SW 1271 (cell line): ENCODE measurements at places on chromosomes 3 and 15.
A peak's percentile ranks its signal among the peaks of the same experiment; 100 is the strongest.

DNA sequence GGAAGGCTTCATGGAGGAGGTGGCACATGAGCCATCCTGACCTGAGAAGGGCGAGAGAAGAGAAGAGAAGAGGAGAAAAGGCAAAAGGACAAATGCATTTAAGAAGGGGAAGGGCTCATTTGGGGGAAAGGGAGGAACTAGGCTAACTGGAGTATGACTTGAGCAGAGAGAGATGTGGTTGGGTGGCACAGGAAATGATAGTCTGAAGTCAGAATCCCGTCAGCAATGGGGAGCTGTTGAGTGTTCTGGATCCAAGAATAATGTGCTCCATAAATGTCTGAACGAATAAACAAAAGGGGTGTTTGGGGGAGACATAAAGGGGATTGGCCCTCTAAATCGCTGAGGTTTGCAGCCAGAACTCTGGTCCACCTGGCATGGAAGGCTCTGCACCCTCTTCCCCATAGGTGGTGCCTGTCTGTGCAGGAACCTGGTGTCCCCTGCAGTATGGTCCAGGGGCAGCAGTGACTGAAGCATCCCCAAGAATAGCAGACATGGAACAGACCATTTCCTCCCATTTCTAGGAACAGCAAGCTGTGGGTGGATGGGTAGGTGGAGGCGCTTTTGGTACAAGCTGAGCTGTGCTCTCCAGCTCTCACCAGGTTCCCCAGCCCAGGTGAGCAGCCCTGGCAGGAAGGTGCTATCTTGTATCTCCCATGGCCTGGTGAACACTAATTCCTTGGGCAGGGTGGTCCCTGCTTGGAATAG, 15.2 kb downstream of the CORO2B start:
- DNase-seq, result no peak

DNA sequence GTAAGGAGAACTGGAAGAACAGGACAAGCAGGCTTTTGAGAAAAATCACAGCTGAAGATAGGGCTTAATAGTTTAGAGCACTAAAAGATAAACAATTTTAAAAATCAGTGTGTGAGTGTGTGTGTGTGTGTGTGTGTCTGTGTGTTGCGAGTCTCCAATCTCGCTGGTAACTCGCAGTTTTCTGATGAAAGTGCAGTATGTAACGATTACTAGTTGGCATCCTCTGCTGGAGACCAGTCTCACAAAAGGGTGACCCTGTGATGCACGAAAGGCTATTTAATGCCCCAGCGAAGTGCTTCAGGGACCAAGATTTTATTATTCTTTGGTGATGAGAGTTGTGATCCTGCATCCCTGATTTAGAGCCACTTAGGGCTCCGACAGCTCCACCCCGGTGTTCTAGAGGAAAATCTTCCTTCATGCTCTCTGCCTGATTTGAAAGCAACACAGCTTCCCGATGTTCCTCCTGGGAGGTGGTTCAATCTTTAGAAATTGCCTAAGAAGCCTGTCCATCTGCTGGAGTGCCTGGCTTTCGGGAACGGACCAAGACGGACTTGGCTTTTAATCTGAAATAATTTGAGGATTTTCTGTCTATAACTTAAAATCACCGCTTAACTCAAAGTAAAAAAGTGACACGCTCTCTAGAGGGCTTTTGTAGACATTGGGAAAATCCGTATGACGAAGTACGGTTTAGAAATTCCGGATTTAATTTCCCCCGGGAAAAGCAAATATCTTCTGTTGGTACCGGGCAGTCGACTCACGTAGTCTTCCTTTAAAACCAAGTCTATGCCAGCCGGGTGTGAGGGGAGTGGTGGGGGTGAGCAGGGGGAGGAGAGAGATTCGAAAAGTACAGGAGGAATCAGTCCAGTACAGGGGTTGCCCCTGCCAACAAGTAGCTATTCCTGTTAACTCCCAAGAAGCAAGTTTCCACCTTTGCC, 1.1 kb upstream of the ALCAM start:
- no peak for DNase-seq

DNA sequence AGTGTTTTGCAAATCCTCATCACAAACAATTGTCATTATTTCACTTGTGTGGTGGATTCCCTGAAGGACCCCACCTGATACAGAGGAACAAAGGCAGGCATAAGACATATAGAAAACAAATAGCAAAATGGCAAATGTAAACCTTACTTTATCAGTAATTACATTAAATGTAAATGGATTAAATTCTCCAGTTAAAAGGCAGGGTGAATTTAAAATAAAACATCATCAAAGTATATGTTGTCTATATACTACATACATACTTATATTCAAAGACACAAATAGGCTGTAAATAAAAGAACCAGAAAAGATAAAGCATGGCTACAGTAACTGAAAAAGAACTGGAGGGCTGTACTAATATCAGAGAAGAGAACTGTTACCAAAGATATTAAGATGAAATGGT, 117.3 kb downstream of the RFX7 start:
- DNase-seq, result no peak

DNA sequence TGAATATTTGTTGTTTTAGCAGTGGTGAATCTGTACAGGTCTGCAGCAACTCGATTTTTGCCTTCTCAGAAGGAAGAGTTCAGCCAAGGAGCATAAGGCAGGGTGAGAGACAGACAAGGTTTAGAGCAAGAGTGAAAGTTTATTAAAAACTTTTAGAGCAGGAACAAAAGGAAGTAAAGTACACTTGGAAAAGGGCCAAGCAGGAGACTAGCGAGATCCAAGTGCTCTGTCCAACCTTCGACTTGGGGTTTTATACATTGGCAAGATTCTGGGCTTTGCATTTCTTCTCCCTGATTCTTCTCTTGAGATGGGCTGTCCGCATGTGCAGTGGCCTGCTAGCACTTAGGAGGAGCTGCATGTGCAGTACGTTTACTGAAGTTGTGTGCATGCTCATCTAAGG, 46.7 kb upstream of the AADACL2 start:
- no peak for DNase-seq

DNA sequence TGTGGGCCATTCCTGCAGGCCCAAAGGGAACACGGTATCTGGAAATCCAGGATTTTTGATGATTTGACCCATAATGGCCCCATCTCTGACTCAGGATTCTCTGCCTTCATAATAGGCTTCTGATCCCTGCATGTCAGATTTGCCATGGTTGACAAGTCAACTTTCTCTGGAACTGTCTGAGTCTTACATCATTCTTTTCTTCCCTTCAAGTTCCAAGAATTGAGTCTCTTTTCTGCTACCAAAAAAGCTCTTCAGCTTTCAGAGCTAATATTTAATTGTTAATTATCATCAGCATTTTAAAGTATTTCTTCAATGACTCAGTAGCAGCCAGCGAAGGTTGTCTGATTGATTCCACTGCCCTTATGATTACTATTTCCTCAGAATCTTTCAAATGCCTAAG, 244.4 kb upstream of the COL8A1 start:
- DNase-seq, result no peak

- DNase-seq, result no peak
These were observed 135.1 kb downstream of the LRRC28 start for GRCh38 chr15:99386391-99386790.

- no peak for DNase-seq
These were observed 390.4 kb downstream of the ZBTB20 start for GRCh38 chr3:114756506-114757279.

DNA sequence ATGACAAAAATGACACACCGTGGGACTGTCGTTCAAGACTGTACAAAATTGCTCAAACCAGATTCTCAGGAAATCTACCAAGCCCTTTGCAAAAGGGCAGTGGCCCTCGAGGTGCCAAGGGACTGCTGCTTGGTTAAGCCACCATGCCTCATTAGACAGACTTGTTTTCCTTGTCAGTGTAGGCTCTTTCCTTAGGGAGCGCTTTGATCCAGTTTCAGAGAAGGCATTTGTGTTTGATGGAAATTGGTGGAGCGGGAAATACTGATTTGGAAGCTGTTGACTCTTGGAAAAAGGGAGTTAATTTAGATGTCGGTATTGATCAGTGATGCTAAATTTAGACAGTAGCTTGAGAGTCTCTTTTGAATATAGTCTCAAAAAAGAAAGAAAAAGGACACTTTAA, 304.3 kb upstream of the UMPS start:
- DNase-seq, result no peak

- DNase-seq, result no peak
These were observed 80.0 kb upstream of the SKOR1 start for GRCh38 chr15:67745073-67746006.

GRCh38 chr15:78272776-78273175, 8.4 kb downstream of the DNAJA4 start:
- no peak for DNase-seq

- no peak for DNase-seq
These were observed 911.9 kb downstream of the FHIT start for GRCh38 chr3:60339304-60339703.

DNA sequence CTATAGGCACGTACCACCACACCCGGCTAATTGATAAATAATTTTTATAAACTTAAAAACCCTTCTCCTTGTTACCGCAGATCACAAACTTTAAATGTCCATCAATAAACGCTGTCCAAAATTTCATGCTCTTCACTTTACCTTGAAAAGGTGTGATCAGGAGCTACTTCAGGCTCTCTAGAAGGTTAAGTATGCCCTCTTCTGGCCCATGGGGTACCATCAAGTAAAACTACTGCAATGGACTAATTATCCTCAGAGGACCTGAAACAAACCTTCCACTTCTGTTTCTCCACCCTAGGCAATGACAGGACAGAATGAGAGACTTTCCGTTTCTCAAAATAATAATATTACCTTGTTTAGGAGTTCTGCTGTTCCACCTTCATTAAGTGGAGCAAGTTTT, 9.2 kb downstream of the LZTFL1 start:
- no peak for DNase-seq

DNA sequence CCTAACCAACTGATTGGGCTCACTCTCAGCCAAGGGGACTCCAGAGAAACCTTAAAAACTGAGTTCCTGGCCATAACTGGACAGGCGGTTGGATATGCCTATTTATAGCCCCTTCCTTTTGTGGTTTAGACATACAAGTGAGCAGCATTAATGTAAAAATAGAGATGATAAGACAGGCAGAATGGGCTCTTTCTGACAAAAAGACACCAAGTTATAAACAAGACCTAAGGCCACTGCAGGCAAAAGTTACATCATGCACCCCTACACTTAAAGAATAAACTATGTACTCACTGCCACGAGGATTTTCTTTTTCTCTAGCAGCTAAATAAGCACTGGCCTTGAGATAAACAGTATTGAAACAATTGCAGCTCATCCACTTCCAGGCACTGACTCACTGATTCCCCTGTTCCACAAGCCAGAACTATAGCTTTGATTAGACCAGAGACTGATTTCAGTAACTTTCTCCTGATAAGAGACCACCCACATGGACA, 30.1 kb downstream of the SUCNR1 start:
- DNase-seq, result no peak

DNA sequence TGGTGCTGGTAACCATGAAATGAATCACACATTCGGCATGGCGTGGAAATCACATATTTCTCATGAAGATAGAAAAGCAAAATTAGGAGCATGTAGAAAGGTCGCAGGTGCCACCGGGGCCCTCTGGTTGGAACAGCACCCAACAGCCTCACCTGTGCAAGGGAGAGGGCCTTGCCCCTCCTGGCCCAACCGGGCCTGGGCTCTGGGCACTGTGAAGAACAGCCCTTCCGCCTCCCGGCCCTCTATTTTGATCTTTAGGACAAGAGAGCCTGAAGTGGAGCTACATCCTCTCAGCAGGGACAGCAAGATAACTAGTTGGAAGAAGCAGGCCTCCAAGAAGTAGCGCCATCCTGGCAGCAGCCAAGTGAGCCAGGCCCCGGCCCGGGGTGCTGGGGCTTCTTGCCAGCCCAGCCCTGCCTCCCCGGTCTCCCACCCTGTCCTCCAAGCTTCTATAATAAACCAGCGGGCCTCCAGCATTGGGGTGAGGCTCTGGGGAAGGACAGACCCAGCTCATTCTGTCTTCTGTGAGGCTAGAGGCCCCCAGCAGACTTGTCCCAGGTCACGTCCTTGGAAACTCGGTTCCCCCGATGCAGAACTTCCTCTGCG, 46.1 kb upstream of the FGD5 start:
- DNase-seq, result no peak

DNA sequence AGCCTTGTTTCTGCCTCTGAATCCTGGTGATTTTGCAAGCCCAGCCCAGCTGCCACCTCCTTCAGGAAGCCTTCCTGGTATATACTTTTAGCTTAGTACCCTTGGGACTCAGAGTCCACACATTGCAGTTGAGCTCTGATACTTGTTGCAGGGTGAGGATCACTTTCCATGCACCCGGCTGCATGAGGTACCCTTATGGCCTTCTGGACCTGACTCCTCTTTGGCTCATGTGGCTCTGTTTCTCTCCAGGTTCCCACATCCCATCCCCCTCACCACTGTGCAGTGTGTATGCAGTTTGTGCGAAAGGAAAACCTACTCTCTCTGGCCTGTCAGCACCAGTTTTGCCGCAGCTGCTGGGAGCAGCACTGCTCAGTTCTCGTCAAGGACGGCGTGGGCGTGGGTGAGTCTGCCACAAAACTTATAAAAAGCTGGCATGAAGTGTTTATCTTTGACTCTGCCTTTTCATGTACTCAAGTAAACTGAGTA, 23.1 kb upstream of the P4HTM start:
- no peak for DNase-seq

GRCh38 chr15:79028411-79028964, 62.1 kb downstream of the RASGRF1 start:
- DNase-seq, result peak; percentile 46

DNA sequence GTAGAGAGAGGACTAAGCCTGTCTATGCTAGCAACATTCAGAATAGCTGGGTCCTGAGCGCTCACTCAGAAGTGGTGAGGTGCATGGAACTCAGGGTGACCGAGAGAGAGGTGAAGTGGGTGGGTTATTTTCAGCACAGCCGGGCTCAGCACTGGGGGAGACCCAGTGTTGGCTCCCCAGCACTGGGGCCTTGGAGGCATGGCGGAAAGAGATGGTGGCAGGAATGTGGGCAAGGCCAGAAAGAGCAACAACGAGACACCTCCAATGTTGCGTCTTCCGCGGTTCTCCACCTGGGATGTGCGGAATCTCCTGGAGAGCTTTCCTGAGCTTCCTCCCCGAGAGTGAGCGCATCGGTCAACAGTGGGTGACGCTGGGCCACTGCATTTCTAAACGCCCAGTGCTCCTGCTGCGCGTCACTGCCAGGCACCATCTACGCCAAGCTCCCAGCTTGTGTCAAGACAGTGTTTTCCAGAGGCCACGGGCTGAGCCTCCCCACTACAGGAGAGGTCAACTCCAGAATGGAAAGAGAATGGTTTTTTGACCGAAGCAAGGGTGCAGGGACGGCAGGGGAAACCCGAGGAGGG, 148.4 kb downstream of the ADAMTS17 start:
- no peak for DNase-seq

GRCh38 chr15:89455535-89455934, 40.8 kb downstream of the RHCG start:
- no peak for DNase-seq

GRCh38 chr15:100902436-100903167, 16.6 kb upstream of the LRRK1 start:
- DNase-seq, result no peak
